Fibroblast of skin of scalp (primary cell): ENCODE measurements at places on chromosomes 1 and 21.

DNA sequence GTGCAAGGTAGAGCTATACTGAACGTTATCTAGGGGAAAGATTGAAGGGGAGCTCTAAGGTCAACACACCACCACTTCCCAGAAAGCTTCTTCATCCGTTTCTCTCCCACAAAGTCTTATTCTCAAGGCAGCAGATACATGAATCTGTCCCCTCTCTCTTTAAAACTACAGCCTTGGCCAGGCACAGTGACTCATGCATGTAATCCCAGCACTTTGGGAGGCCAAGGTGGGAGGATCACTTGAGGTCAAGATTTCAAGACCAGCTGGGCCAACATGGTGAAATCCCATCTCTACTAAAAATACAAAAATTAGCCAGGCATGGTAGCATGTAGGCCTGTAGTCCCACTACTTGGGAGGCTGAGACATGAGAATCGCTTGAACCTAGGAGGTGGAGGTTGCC is 8.1 kb downstream of the CYP4X1 start:
- DNase-seq: no peak

- DNase-seq: peak; percentile 7
Observed at GRCh38 chr1:197471248-197471985, 203.4 kb downstream of the CRB1 start.

DNA sequence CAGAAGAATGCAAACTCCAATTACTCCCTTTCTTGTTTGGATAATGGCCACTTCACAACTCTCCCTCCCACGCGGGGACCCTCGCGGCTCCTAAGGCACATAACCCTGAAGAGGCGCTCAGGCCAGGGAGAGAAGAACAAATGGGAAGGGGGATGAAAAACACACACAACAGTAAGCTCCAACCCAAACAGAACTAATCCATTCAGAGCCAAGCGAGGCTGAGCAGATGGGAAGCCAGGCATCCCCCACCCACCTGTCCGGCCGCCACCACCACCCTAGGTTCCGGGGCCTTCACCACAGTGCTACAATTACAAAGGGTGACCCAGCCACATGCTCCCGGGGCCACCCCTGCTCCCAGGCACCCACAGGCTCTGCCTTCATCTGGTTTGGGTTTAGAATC is 101.5 kb downstream of the MRPL37 start:
- no peak for DNase-seq

DNA sequence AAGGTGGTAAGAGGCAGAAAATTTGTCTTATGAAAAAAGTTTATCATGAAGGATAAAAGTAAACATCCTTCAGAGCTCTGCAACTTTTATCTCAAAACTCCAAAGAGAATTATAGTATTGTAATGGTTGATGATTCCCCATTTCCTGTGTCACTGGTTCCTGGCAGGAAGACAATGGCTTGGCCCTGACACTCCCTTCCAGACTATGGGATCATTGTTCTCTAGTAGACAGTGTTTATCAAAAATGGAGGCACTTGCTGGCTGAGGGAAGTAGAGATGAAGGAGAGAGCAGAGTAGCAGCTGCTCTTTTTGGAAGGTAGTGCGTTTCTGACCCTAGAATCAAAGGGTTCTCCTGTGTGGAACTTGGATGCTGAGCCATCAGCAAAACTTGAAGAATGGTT is 145.9 kb upstream of the ATP1B1 start:
- no peak for DNase-seq

- DNase-seq: no peak
Observed at GRCh38 chr1:40662151-40662550, 3.3 kb downstream of the RIMS3 start.
